Forelimb muscle (tissue), 1 donor: ENCODE measurements at places on chromosomes 11 and 22. TPM values are rescaled to one million over a fixed set of nuclear protein-coding genes. Genes with fewer than 3 reads are reported as not detected.

The KCNJ11 gene
- 19.3 TPM for polyA plus RNA-seq

The GATD1 gene
- 40.5 TPM for polyA plus RNA-seq

DNA sequence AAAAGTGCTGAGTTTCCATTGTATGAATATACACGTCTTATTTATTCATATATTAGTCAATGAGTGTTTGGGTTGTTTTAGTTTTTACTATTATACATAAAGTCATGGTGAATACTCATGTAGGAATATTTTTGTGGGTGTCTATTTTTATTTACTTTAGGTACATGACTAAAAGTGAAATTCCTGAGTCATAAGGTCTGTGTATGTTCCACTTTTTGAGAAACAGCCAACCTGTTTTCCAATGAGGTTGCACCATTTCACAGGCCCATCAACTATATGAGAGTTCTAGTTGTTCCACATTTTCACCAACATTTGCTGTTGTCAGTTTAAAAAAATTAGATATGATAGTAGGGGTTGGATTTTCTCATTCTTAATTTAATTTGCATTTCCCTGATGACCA is 6.6 kb upstream of the OR6X1 start:
- no peak for DNase-seq

GRCh38 chr22:24138649-24139420 is 42.5 kb upstream of the SUSD2 start:
- DNase-seq = no peak

The FIBIN gene
- polyA plus RNA-seq = 37.7 TPM

DNA sequence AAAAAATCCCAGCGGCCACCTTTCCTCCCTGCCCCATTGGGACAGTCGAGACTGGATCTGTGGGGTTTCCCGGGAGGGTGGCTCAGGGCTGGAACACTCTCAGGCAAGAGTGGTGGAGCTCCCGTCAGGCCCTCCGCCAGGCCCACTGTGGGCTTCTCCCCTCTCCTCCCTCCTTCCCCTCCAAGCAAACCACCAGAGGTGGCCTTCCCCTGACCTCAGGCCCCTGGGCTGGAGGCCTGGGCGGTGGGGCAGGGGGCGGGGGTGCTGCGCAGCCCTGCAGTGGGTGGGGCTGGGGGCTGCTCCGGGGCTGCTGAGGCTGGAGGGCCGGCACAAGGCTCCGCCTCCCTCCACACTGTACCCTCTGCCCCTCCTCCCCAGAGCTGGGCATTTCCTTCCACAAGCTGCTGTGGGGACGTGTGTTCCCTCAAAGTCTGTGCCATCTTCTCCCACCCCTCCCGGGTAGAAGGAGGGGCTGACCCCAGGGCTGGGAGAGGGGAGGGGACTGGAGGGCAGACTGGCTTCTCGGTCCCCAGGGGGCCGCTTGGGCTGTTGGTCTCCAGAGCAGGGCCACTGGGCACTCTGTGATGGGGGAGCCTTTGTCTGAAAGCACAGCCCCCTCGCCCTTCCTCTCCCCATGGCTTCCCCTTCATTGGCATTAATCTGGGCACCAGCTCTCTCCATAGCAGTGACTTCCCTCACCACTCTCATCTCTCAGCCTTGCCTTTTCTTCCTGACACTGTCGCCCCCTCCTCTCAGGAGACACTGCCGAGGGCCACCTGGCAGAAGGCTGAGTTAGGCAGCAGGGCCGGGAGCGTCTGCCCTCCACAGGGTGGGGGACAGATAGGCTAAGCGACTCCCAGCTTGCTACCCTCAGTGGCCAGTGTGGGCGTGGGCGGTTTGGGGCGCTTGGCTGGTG is 7.1 kb downstream of the RCOR2 start:
- DNase-seq = no peak

- DNase-seq = no peak
Observed at GRCh38 chr11:68454767-68455166, 5.8 kb upstream of the PPP6R3 start.

The ANKK1 gene
- polyA plus RNA-seq = 0.16 TPM

DNA sequence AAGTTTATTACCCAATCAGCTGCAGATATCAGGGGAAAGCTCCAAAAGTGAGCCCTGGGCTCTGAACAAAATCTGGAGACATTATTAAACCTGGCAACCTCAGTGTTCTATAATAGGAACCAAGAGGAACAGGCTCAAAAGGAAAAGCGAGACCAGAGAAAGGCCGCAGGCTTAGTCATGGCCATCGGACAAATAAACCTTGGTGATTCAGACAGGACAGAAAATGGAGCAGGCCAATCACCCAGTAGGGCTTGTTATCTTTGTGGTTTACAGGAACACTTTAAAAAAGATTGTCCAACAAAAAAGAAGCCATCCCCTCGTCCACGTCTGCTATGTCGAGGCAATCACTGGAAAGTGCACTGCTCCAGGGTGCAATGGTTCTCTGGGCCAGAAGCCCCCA is 7.7 kb upstream of the PANX1 start:
- no peak for DNase-seq

GRCh38 chr11:120773501-120774031 is 250.3 kb upstream of the TBCEL start:
- no peak for DNase-seq
